ENCODE measurements at places on chromosomes 4 and X. TPM values are rescaled to one million over a fixed set of nuclear protein-coding genes. Genes with fewer than 3 reads are reported as not detected.
A peak's percentile ranks its signal among the peaks of the same experiment; 100 is the strongest.

ADAM29 gene
- total RNA-seq, result not detected

SMIM10 gene
- 10.0 TPM for total RNA-seq

COL4A5 gene
- total RNA-seq, result 54.7 TPM

NUDT10 gene
- total RNA-seq, result 1.8 TPM

PLXNB3 gene
- total RNA-seq, result 1.0 TPM

NEXMIF gene
- total RNA-seq, result under 0.01 TPM

GRCh38 chr4:77413766-77414165 is 191.9 kb upstream of the CXCL13 start:
- DNase-seq, result no peak

GRCh38 chr4:47065051-47065481 is 33.7 kb downstream of the GABRB1 start:
- DNase-seq, result peak; percentile 85

- no peak for DNase-seq
Observed at GRCh38 chr4:146202665-146203064, 11.7 kb upstream of the REELD1 start.

GRCh38 chr4:14524276-14524675 is 478.0 kb upstream of the CPEB2 start:
- DNase-seq, result no peak

DNA sequence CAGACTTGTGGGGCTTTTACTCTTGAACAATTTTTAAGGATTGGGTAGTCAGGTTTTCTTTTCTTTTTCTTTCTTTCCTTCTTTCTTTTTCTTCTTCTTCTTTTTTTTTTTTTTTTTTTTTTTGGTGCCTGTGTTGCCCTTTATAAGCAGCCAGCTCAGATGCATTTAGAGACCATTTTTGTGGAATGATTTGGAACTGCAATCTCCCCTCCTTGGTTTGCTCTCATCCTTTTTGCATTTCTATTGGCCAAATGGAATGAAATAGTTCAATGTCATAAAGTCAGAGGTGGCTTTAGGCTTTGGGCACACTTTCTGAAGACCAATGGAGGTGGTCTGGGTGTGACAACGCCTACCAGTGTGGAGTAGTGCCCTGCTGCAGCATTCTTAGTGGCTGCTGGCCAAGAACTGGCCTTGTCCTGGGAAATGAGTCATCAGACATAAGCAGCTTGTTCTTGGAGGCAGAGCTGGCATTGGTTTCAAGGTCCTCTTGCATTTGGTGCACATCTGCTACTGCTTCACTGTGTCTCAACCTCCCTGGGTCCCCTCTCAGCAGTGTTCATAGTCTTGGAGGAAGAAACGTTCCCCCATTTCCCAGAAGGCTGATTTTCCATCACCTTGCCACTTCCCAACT is 84.5 kb downstream of the CT47B1 start:
- peak; percentile 79 for DNase-seq

DNA sequence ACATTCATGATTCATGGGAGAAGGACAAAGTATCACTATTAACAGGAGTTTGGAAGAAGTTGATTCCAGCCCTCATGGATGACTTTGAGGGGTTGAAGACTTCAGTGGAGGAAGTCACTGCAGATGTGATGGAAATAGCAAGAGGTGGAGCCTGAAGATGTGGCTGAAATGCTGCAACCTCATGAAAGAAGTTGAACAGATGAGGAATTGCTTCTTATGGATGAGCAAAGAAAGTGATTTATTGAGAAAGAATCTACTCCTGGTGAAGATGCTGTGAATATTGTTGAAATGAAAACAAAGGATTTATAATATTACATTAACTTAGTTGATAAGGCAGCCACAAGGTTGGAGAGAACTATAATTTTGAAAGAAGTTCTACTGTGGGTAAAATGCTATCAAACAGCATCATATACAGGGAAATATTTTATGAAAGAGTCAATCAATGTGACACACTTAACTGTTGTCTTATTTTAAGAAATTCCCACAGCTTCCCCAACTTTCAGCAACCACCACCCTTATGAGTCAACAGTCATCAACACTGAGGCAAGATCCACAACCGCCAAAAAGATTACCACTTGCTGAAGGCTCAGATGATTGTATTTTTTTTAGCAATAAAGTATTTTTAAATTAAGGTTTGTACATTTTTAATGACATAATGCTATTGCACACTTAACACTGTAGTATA is 302.6 kb downstream of the CBLL2 start:
- peak; percentile 12 for DNase-seq

DNA sequence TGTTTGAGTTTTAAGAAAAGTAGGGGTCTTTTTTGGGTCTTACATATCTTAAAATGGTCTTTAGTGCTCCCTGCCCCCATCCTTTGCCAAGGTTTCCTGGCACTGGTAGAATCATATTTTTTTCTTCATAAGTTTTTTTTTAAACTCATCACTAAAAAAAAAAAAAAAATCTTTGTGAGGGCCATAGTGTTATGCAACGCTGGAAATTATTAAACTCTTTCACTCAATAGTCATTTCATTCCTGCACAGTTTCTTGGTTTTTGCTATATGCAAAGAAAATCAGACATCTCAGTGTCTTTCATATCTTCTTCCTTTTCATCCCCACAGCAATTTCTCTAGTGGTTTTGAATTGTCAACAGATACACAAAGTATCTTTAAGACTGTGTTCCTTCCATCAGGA is 95.6 kb downstream of the TMA16 start:
- no peak for DNase-seq

DNA sequence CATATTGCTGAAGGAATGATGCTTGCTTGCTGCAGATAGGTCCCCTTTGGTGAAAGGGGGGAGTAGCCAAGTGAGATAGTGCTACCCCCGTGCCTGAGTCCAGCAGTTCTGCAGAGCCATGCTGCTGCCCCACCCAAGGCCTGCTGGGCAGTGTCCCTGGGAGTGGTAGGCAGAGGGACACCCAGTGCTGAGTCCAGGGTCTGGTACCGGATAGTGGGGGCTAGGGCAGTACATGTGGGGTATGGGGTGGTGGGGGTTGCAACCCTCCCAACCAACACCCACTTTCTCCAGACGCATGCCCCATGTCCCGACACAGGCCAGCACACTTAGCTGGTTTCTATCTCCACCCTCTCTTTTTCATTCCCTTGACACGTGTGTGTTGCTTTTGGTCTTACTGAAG is 62.0 kb upstream of the TLR2 start:
- DNase-seq, result no peak

Measured in fibroblast of lung (primary cell).